ENCODE measurements at places on chromosomes 1 and 21.

DNA sequence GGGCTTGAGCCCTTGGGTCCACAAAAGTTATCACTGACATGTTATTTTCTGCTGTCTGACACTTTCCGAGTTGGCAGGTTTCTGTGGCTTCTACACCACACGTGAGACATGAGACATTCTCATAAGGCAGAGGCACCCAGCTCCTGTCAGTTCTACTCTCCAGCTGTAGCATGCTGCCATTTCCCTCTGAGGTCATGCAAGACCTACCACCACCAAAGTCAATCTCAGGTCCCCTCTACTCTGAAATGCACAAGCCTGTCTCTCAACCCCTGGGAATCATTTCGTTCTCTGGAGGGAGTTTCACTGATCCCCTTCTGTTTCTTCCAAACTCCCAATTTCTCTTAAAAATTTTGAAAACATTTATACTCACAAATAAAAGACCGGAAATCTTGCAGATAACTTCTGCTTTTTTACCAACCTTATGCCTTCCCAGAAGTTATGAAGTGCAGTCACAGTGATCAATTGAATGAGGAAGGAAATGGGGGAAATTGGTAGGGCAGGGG, 39.5 kb upstream of the CR2 start:
- DNase-seq, result no peak

DNA sequence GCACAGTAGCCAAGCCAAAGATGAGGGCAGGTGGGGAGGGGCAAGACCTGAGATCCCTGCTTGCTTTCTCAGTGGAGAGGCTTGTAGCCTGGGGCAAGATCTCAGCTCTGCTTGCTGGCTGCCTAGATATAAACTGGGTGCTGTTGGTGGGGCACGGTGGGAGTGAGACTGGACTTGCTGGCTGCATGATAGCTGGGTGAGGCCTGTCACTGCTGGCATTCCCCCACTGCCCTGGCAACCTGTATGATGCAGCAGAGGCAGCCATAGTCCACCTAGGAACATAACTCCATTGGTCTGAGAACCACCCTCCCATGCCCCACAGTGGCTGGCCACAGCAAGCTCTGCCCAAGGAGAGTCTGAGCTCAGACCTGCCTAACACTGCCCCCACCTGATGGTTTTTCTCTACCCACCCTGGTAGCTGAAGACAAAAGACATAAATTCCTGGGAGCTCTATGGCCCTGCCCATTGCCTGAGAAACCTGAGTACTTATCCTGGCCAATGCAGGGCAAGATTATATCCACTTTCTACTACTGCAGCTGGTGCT, 261.9 kb upstream of the DEPDC1 start:
- no peak for DNase-seq

GRCh38 chr1:178910023-178910422, 39.1 kb upstream of the ANGPTL1 start:
- no peak for DNase-seq

DNA sequence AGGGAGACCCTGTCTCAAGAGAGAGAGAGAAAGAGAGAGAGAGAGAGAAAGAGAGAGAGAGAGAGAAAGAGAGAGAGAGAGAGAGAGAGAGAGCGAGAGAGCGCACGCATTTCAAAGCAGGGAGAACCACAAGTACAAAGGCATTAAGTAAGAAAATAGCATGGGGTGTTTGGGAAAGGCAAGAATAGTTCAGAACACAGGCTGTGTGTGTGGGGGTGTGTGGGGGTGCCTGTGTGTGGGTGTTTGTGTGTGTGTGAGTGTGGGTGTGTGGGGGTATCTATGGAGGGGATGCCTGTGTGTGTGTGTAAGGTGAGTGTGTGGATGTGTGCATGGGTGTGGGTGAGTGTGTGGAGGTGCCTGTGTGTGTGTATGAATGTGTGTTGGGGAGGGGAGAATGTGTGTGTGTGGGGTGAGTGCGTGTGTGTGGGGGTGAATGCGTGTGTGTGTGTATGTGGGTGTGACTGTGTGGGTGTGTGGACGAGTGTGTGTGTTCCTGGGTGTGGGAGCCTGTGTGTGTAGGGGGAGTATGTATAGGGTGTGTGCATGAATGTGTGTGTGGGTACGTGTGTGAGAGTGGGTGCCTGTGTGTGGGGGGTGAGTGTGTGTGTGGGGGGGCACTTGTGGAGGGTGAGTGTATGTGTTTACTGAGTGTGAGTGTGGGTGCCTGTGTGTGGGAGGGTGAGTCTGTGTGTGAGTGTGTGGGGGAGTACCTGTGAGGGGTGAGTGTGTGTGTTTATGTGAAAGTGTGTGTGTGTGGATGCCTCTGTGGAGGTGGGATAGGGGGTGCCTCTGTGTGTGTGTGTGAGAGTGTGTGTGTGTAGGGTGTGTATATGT, 19.1 kb upstream of the HDAC1 start:
- no peak for DNase-seq

- no peak for DNase-seq
Observed at GRCh38 chr1:222757646-222758268, 20.8 kb downstream of the FAM177B start.

DNA sequence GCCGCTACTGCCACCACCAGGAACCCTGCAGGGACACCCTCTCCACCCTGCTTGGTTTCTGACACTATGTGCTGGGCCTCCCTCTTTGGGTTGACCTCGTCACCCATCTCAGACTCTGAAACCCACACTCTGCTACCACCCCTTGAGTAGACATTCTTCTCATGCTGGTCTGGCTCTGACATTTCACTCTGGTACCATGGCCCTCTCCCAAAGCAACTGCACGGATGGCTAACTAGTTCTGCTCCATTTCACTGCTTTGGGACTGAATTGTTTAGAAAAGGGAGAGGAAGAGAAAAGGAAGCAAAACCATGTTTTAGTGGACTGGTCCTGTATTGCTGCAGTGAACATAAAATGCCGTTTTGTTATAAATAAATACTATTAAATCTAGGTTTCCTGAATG, 137.8 kb downstream of the KCNK2 start:
- no peak for DNase-seq

- DNase-seq, result no peak
Observed at GRCh38 chr1:196147530-196147929, 460.7 kb downstream of the KCNT2 start.

DNA sequence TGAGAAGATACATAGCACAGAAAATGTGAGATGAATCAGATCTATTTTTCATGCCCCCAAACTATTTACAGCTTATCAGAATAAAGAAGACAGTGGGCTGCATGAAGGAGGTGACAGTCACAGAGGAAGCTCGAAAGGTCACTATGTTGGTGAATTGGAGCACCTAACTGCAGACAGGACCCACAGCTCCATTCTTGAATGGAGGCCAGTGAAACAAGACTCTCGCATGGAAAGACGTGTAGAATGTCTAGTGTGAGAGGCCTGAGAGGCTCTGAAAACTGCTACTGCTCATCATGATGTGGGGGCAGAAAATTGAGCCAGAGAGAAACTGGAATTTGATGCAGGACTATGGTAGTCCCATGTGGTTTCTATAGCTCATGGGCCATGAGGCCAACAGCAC, 60.3 kb upstream of the CCDC190 start:
- no peak for DNase-seq

GRCh38 chr1:201255479-201256362, 27.6 kb upstream of the PKP1 start:
- DNase-seq, result no peak

GRCh38 chr1:6955357-6956094, 170.3 kb downstream of the CAMTA1 start:
- DNase-seq, result no peak

GRCh38 chr1:174964261-174964971, 35.3 kb upstream of the CACYBP start:
- DNase-seq, result no peak

GRCh38 chr1:17618558-17619247, 79.2 kb downstream of the ARHGEF10L start:
- no peak for DNase-seq

GRCh38 chr1:9843576-9843945, 19.8 kb upstream of the CLSTN1 start:
- no peak for DNase-seq
